ENCODE measurements at places on chromosomes 2 and 18. TPM values are rescaled to one million over a fixed set of nuclear protein-coding genes. Genes with fewer than 3 reads are reported as not detected.

- DNase-seq, result no peak
Observed at GRCh38 chr2:69483024-69483423, 45.8 kb upstream of the NFU1 start.

GRCh38 chr18:60279391-60279790, 93.2 kb downstream of the MC4R start:
- DNase-seq, result no peak

DNA sequence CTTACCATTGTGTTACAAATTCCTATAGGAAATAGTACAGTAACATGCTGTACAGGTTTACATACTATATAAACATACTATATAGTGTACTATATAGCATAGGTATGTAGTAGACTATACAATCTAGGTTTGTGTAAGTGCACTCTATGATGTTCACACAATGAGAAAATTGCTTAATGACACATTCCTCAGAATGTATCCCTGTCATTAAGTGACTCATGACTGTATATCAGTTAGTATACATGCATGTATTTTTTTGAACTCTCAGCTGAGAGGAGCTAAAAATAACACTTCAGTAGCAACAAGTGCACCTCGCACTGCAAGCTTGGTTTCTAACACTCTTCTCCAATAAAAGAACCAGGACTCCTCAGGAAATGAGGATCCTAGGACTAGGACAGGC, 19.5 kb upstream of the ASXL3 start:
- no peak for DNase-seq

- DNase-seq, result peak; percentile 9
Observed at GRCh38 chr2:112173646-112174319, 35.6 kb downstream of the FBLN7 start.

DNA sequence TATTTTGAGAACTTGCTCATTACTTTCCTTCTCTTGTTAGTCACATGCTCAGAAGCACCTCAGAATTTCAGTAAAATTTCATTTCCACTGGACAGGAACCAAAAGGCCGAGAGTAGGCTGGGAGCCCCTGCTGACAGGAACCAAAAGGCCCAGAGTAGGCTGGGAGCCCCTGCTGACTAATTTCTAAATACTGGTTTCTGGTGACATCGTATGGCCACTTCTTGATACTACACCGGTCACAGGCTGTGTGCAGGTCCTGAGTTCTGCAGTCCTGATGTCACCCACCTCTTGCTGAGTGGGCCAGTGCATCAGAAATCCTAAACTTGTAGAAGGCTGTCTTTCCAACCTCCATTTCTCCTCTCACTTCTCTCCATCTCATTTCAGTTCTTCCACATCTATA, 17.7 kb upstream of the EN1 start:
- no peak for DNase-seq

DNA sequence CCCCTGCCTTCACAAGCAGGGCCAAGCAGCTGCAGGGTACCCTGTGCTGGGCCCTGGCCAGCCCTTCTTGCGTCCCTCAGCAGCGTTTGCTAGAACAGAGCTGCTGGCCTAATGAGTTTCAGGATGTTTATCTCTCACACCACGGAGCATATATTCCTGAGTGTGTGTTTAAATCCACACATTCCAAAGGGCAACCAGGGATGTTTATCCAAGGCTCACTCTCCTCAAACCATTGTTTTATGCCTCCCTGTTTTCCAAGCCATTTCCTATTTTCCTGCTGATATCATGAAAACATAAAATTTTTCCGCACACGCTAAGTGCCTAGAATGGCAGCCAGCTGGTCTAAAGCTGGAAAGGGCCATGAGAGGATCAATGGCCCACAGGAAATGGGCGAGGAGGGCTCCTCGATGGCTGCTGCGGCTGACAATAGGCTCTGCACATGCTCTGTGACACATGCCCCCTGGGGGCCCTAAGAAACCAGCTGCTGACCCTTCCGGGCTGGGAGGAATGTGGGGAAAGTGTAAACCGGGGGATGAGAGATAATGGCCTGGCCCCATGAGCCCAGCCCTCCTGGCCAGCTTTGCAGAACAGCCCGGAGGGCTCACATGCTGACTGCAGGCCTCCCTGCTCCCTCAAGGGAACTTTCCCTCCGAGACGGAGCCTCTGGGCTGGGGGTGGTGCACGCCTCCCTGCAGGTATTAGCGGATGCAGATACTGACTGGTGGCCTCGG, 194.0 kb downstream of the NDUFA10 start:
- no peak for DNase-seq

GRCh38 chr2:38092196-38092902, 16.4 kb upstream of the CYP1B1 start:
- no peak for DNase-seq

GRCh38 chr2:68463287-68463877, 3.7 kb downstream of the FBXO48 start:
- no peak for DNase-seq

DNA sequence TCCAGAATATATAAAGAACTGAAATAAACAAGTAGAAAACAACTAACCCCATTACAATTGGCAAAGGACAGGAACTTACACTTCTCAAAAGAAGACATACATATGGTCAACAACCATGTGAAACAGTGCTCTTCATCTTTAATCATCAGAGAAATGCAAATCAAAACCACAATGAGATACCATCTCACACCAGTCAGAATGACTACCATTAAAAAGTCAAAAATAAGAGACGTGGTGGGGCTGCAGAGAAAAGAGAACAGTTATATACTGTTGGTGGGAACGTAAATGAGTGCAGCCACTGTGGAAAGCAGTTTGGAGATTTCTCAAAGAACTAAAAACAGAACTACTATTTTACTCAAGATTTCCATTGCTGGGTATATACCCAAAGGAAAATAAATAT, 1696.3 kb upstream of the TMEFF2 start:
- DNase-seq, result no peak

- DNase-seq, result no peak
Observed at GRCh38 chr2:47629501-47630460, 153.2 kb upstream of the MSH6 start.

GRCh38 chr2:100776445-100776844, 43.5 kb upstream of the NPAS2 start:
- no peak for DNase-seq

Gene C1GALT1C1L
- polyA plus RNA-seq, result 5.0 TPM

GRCh38 chr18:22465859-22466457, 48.2 kb upstream of the CTAGE1 start:
- no peak for DNase-seq

Gene C2orf80
- 0.23 TPM for polyA plus RNA-seq

- DNase-seq, result no peak
Observed at GRCh38 chr2:62149708-62150107, 46.2 kb upstream of the B3GNT2 start.

DNA sequence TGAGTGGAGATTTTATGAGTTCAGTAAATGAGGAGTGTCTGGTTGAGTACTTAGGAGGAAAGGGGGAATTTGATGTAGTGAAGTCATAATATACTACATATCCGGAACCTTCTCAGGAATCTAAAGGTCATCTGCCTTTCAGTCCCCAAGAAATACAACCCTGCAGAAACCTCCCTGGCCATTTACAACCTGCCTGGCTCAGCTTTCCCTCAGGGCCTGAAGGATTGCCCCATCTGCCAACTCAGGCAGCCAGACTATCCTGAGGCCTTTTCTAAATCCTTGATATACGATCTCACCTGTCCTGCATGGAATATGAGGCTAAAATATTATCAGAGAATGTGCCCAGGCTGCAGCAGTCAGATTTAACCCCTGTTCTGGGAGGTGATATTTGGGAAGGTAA, 165.4 kb upstream of the SPOPL start:
- DNase-seq, result no peak

DNA sequence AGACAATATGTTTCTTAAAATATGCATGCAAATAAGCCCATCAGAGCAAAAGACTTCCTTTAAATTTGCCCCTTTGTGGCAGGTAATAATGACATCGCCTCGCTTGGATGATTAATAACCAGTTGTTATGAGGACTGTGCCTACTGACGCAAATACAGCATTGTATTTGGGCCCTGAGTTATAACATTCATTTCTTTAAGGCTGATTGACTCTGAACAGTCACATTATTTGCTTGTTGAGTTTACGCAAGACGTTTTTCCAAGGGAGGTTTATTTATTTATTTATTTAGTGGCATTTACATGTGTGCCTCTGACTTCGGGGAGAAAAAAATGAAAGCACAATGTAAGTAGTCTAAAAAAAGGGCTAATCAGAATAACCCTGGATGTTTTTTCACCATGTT, 88.3 kb downstream of the SLC8A1 start:
- DNase-seq, result peak; percentile 25

GRCh38 chr2:168732100-168732499, 70.3 kb upstream of the NOSTRIN start:
- DNase-seq, result no peak

DNA sequence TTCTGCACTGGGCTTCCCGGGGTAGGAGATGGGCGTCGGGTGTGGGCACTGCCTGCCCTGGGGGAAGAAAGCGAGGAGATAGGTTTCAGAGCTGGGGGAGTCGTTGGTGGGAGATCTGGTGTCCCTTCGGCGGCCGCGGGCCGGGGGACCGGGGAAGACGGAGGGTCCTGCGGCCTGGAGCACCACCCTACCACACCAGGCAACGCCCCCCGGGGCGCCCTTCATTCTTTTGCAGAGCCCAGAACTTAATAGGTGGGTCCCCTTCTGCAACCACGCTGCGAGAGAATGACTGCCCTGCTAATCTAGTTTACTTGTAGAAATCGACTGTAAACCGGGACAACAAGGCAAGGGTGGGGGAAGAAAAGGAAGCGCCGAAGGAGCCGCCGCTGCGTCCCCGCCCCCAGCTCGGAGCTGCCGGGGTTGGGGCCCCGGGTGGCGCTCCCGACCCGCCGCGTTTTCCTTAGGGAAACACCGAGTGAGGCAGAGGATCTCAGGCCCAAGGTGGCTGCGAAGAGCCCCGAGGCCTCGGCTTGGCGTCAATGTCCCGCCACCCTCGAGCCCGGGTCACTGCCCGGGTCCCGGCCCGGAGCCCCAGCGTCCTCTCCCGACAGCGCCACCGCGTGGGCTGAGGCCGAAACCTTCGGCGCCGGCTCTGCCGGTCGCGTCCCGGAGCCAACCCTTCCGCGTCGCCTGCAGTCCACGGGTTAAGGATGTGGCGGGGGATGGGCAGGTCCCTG, 5.4 kb upstream of the SATB2 start:
- no peak for DNase-seq

GRCh38 chr2:149828520-149829210, 241.1 kb upstream of the MMADHC start:
- DNase-seq, result no peak

Gene GAREM2
- 6.7 TPM for polyA plus RNA-seq

- DNase-seq, result no peak
Observed at GRCh38 chr2:41498781-41499180, 549.0 kb upstream of the PKDCC start.

DNA sequence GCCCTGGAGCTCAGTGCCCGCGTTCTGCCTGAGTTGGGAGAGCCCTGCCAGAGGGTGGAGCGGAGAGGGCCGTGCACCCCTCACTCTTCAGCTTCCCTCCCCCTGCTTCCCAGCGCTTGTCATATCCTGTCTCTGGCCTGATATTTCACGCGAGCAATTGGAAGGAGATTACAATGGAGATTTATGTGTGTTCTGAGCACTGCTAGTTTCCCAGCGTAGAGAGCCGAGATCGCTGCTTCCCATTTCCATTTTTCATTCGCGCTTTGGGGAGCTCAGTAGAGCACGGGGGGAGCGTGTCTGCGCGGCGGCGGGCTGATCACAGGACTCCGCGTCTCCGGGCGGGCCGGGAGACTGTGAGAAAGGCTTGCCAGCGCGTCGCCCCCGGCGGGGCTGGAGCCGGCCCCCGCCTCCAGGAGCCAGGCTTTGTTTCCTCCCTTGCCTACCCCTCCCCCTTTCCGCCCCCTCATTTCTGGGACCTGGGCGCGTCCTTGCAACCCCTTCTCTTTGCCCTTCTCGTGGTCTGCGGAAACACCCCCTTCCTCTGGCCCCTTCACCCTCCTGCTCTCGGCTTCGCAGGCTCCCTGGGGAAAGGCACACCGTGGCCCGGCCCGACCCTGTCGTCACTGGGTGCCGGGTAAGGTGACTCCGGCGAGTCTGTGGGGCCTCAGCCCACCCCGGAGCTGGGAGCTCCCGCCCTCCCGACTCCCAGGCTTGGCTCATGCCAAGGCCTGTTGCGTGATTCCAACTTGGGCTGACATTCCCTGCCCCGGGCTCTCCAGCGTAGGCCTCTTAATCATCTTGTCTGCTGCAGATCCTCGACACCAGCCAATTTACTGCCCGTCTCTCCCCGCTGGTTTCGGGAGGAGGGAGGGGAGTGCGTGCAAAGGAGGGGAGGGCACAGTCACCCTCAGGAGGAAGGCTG, 5.8 kb downstream of the DLX2 start:
- DNase-seq, result no peak

DNA sequence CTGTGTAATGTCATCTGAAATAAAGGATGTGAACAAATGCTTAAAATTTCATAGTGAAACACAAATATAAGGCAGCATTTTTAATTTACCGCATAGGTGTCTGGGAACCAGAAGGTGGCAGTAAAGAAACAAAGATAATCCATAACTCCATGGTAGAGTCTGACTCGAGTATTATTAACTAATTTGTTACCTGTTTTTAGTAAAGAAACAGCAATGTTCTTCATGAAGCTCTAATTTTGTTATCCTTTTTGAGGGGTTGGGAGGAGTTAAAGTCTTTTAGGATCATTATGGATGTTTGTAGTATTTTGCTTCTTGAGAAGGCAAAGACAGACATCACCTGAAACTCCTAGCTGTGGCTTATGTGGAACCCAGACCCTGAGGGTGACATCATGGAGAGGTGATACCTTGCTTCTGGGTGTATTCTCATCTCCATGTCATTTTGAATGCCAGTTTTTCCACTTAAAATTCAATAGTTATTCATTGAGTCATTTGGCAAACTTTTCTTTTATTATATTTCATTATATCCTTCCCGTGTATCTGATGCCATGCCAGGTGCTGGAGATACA, 286.2 kb upstream of the EPAS1 start:
- DNase-seq, result no peak

Data from renal cortex interstitium (tissue), 15 donors.